C1 segment of cervical spinal cord (tissue), 14 donors: ENCODE measurements at places on chromosomes 2 and 18.

DNA sequence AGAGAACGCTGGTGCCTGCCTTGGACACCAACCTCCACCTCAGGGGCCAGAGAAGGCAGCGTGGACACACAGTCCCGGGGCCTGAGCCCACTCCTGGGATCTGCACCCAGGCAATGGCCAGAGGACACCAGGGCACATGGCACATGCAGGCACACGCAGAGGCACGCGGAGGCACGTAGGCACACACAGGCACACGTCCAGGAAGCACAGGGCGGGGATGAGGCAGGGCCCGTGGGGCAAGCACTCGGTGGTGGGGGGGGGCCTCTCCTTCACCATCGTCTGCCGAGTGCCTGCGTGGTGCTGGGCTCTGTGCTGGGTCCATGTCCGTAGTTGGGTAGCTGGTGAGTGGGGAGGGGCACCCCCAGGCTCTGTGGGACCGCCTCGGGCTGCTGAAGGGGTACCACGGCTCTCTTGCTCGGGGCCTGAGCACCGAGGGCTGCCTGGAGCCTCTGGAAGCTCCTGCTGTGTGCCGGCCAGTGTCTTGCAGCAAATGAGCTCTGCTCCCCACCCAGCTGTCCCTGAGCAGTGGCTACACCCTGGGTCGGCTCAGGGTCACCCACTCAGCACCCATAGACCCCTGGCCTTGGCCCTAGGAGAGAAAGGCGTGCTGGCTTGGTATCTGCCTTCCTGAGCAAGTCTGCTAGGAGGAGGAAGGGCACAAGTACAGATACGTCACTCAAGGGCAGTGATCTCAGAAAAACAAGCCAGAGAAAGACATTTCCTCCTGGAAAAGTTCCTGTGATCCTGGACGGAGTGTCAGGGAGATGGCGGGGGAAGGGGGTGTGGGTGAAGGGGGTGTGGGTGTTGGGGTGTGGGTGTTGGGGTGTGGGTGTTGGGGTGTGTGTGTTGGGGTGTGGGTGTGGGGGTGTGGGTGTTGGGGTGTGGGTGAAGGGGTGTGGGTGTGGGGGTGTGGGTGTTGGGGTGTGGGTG, 26.4 kb downstream of the RTP5 start:
- DNase-seq: no peak

DNA sequence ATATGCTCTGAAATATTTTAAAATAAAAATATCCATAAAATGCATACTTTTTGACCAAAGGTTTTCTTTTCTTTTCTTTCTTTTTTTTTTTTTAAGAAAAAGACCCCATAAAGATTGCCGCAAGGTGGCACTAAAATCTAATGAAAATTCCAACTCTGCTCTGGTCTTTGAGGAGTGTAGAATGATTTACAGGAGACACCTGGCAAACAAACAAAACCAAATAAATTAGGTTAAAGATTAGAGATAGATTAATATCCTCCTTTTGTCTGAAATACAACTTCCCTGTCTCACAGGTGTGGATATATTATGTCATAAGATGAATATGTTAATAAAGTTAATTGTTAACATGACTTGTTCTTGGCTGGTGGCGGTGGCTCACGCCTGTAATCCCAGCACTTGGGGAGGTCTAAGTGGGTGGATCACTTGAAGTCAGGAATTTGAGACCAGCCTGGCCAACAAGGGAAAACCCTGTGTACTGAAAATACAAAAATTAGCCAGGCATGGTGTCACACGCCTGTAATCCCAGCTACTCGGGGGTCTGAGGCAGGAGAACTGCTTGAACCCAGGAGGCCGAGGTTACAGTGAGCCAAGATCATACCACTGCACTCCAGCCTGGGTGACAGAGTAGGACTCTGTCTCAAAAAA, 3.5 kb upstream of the RHOB start:
- DNase-seq: no peak

- DNase-seq: no peak
Measured at GRCh38 chr2:234469251-234469845, 27.5 kb downstream of the ARL4C start.

DNA sequence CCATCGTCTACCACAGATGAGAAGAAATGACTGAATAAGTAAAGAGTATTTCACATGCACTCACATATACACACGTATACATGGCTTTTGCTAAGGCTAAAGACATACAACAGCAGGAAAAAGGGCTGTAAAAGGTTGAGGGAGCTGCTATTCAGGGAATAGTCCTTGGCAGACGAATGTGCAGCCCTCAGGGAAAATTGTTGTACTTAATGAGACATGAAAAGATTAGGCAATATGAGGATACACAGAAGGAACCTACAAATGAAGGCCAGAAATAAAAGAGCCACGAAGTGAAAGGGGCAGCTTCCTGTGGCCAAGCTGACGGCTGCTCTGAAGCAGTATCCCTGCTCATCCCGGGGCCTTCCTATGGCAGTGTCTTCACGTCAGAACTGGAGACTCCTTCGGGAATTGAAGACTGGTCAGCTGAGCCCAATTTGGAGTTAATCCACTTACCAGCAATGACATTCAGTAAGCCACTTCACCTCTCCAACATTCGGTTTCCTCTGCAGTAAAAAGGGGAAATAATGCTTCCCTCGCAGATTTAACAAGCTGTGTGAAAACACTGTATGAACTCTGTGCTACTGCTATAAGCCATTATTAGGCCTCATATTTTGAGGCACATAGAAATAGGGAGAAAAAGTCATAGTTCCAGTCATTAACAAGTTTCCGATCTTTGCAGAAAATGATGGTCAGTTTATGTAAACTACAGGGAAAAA, 221.8 kb downstream of the STK39 start:
- no peak for DNase-seq

DNA sequence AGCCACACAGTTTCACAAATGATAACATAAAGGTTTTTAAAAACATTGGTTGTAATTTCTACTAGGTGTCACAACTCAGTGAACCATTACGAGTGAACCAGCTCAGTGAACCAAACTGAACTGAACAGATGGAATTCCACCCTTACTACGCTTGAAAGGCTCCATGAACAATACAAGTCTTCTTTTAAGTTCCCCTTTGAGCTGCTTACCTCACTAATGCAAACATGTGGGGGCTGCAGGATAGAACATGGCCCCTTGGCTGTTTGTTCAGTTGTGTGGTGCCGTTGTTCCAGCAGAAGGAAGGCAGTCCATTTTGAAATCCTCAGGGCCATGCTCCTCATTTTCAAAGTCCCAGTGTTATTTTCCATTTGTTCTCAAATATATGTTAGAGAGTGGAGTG, 30.7 kb upstream of the KLHL14 start:
- no peak for DNase-seq

DNA sequence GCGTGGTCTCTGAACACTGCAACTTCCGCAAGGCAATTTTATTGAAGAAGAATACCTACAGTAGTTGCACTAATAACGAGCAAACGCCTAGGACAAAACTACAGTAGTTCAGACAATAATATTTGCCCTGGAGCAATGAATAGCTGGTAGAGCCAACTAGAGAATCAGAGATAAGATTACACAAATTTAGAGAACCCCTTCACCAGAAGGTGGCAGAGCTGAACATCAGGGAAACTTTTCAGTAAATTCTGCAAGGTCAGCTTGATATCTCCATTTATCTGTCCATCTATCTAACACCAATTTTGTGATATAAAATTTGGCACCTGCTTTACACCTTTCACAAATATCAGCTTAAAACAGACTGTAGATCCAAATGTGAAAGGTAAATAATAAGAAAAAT, 43.8 kb downstream of the CDH19 start:
- DNase-seq: no peak
